ENCODE measurements at places on chromosomes 4 and X.

DNA sequence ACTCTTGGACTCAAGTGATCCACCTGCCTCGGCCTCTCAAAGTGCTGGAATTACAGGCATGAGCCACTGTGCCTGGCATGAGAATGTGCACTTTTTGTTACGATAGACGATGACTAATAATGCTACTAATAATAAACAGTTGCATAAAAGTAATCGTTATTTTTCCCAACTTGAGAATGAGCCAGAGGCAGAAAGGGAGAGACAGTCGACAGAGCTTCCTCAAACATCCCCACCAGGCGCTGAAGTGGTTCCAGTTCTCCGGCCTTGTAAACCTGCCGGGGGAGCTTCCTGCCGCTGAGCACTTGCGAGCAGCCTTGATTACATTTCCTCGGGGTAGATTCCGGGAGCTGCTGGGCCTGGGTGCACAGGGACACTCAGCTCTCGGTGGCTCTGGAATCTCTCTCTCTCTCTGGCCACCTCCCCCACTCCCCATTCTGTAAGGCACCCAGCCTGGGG is 8.9 kb upstream of the HTRA3 start:
- DNase-seq: no peak

- DNase-seq: no peak
Measured at GRCh38 chr4:14046642-14047041, 419.1 kb upstream of the BOD1L1 start.

DNA sequence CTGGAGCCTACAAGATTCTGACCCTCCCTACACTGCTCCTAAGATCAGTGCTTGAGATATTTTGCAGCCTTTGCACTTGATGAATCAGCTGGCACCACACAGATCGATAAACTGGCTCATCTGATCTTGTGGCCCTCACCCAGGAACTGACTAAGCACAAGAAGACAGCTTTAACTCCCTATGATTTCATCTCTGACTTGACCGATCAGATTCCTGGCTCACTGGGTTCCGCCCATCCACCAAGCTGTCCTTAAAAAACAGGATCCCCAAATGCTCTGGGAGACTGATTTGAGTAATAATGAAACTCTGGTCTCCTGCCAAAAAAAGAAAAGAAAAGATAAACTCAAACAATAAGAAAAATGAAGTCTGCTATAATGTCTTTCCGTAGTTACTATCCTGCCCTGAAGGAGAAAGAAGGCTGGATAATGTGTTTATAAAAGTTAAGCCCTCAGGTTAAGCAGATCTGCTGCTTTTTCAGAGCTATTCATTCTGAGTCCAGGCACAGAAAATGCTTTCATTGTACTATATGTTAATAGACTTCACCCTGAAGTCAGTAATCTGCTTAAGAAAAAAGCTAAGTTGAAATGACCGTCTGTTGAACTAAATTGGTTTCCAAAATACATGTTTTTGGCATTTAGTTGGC is 795.2 kb downstream of the TRIML1 start:
- no peak for DNase-seq

DNA sequence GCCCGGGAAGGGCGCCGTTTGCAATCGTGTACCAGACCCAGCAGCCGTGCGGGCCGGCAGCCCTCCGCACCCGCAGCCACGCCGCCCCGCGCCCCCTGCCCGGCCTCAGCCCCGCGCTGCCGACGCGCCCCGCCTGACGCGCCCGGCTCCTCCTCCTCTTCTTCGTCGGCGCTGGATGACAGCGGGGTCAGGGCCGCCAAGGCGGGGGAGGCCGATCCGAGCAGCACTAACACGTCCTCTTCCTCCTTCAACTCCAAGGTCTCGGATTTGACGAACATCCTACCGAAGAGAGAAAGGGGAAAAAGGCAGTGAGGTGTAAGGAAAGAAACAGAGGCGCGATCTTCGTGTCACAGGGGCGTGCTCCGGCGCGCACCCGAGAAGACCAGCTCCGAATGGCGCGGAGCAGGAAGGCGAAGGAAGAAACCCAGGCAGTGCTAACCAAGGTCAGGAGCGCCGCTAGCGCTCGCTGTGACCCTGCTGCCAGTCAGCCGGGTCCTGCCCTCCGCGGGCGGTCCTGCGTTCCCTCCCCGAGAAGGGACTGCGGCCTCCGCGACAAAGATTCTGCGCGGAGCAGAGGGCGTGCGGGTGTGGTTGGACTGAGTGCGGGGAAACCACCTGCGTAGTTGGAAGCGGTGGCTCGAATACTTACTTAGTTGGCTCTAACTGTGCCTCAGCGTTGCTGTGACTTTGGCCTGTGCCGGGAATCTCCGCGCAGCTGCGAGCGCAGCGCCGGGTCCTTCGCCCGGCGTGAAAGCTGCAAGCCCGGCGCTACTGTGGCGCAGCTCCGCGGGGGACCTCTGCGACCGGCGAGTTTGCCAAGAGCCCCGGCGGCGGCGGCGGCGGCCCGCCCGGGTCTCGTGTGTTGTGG is 548 bp downstream of the NEUROG2 start:
- DNase-seq: peak; percentile 48

DNA sequence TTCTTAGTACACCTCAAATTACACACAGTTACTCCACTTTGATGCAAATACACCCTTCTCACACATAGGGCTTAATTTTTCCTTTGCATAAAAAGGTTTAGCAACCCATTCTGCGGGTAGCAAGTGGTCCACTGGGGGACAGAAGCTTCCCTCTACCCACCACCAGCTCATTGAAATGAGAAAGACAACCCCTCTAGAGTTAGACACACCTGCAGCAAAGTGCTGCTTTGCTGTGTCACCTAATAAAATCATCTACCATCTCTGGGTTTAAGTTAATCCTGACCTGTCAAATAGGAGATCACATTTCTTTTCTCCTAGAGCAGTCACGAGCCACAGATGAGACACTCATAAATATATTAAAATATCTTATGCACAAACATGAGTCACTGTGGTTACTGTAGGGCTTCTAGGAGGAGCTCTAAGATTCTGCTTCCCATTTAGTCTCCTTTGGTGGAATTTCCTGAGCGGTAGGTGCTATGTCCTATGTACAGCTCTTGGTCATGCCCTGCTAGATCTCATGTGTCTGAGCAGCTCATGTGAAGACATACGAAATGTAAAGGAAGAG is 11.9 kb downstream of the BMX start:
- DNase-seq: no peak

- DNase-seq: no peak
Measured at GRCh38 chr4:134027931-134028330, 173.7 kb downstream of the PABPC4L start.

GRCh38 chr4:181365671-181366070 is 877.5 kb upstream of the TENM3 start:
- DNase-seq: no peak

DNA sequence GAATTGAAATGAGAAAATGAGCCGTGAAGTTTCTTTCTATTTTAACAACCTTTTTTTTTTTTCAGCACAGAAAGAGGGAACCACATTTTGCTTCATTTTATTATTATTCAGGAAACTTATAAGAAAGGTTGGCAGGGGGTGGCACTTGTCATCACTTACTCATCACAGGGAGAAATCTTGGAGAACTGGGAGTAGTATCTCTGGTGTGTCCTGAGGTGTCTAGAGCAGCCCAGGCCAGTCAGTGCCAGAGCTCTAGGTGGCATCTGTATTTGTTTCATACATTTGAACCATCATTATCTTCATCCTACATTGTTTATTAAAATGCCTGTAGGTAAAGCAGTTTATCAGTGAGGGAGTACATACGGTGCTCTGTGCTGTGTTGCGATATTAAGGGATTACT is 43.8 kb upstream of the ARHGAP24 start:
- no peak for DNase-seq

DNA sequence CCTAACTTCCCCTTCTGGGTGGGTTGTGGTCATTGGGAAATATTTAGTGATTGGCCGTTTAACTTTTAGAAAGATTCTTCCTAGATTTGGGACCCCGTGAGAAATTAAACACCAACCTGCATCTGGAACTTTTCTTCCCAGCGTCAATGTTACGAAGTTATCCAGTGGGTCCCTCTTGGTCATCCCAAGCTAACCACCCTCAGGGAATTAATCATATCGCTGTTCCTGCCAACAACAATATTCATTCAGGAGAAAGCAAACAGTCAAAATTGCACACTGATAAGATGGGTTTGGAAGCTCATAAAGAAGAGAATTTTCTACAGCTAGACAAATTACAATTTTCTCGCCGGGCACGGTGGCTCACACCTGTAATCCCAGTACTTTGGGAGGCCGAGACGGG is 121.2 kb upstream of the STX18 start:
- DNase-seq: no peak

GRCh38 chr4:143251348-143251747 is 66.6 kb downstream of the USP38 start:
- DNase-seq: no peak

DNA sequence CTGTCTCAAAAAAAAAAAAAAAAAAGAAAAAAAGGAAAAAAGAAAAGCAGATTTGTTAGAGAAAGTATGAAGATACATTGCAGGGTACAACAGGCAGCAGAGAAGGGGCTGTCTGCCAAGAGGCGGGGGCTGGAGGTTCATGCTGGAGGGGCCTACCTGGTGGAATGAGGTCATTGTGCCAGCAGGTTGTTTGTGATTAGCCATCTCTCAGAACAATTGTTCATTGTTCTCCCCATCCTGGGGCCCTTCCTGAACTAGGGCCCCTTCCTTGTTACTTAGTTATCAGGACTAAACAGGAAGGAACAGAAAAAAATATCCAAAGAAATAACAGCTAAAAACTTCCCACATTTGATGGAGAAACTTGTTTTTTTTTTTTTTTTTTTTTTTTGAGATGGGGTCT is 14.0 kb upstream of the GPKOW start:
- no peak for DNase-seq

GRCh38 chr4:159159611-159160010 is 56.7 kb downstream of the RAPGEF2 start:
- DNase-seq: no peak

- DNase-seq: no peak
Measured at GRCh38 chr4:16579866-16580265, 318.6 kb downstream of the LDB2 start.

DNA sequence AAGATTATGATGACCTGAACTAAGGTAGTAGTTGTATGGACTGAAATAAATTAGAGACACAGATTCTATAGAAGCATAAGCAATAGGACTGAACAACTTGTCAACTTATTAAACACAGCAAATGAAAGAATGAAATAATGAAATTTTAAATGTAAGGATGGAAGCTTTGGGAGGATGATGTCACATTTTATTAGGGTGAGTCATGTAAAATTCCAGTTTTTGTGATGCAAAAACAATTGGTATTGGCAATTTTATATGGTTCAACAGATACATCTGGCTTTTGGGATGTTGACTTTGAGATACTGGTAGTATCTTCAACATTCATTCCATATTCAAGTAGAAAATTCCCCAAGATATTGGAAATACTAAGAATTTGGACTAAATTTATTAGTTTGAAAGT is 72.7 kb upstream of the IL15 start:
- DNase-seq: no peak

- DNase-seq: peak; percentile 60
Measured at GRCh38 chr4:46844325-46844917, 64.6 kb downstream of the COX7B2 start.

- no peak for DNase-seq
Measured at GRCh38 chr4:136369073-136369472, 1163.2 kb downstream of the PCDH18 start.

- DNase-seq: peak; percentile 89
Measured at GRCh38 chrX:38803588-38804431, 2.6 kb downstream of the MID1IP1 start.

DNA sequence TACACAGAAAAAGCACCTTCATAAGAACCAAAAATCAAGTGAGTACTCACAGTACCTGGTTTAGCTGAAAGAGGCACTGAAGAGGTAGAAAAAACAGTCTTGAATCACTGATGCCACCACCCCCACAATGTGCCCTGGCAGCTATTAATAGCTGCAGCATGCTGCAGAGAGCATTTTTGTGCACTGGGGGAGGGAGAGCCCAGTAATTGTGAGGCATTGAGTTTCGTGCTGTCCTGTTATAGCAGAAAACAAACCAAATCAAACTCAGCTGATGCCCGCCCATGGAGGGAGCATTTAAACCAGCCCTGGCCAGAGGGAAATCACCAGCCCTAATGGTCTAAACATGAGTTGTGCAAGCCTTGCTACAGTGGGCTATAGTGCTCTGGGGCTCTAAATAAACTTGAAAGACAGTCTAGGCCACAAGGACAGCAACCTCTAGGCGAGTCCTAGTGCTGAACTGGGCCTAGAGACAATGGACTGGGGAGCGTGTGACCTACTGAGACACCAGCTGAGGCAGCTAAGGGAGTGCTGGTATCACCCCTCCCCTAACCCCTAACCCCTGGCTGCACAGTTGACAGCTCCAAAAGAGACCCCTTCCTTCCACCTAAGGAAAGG is 106.3 kb upstream of the TMLHE start:
- DNase-seq: no peak

DNA sequence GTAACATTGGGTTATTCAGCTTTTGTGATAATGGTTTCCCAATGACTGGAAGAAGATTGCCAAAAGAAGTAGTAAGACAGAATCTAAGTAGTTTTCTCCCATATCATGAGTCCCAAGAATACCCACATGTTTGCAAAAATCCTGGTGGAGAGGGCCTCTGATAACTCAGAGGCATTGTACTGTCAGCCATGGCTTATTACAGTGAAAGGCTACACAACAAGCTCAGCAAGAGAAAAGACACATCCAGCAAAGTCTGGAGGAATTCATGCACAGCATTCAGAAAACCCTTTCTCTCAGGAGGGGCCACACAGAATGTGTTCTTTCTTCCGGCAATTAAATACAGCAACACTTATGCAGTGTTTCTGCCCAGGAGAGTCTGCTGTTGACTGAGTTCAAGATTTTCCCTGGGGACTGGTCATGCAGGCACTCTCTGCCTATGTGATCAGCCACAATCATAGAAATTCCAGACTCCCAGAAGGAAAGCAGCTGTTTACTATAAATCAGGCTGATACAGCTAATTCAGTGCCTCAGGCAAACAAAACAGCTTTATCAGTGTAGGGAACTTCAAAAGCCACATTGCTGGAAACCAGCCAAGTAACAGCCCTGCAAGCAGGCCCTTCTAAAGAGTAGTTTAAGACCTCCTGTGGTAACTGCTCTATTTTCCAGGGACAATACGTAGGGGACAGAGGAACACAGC is 937.1 kb downstream of the CCSER1 start:
- no peak for DNase-seq

- no peak for DNase-seq
Measured at GRCh38 chr4:41232406-41232805, 18.1 kb upstream of the APBB2 start.

All from activated CD4-positive, alpha-beta T cell treated with anti-CD3 and anti-CD28 coated beads, Interleukin-2, Interleukin-6, amounts not matched to agents 100 ng/mL and 50 ng/mL, durations not matched to agents 16 hours and 8 hours (primary cell).